ENCODE measurements at places on chromosomes 7 and 10.

- no peak for DNase-seq
These were observed 268.3 kb upstream of the FERD3L start for GRCh38 chr7:19413443-19413965.

GRCh38 chr7:5497295-5498103 is 73.9 kb upstream of the TNRC18 start:
- no peak for DNase-seq

DNA sequence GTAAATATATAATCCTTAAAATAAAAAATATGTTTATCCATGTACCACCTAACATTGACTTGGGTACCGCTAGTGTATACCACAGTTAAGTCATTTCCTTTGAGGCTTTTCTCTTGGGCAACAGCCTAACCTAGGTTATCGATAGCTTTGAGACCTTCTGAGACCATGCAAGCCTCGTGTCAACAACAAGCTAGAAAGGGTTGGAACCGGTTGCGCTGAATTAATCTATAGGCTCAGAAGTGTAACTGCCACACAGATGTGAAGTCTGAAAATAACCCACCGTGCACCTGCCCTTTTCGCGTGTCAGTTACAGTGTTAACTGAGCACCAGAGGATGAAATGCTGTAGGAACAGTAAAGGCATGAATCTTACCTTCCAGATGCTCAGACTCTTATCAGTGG is 59.8 kb downstream of the ARID5B start:
- no peak for DNase-seq

- no peak for DNase-seq
These were observed 70.6 kb downstream of the STEAP1B start for GRCh38 chr7:22429386-22429785.

DNA sequence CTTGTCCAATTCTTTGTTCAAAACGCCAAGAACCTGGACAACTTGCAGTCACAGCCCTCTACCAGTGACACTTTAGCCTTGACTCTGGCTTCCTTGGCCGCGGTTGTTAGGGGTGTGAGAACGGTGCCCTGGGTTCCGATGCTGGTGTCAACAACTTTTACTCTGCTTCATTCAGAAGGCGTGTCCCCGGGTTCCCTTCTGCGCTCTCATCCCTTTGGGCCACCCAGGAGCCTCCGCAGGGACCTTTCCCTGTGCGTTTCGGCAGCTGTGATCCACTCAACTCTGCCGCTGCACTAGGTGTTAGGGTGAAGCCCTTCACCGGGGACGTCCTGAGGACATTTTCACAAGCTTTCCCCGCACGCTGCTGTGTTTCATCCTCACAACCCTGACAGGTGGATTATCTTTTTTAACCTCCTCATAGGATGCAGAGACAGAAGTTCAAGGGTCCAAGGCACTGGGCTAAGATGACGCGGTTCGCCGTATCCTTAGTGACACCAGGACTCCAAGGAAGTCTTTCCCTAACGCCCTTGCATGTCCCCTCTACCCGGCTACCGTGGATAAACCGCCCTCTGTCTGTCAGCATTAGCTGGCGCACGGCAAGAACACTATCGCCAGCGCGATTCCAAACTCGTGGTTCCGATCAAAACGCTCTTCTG is 133.5 kb upstream of the SHH start:
- DNase-seq = no peak

DNA sequence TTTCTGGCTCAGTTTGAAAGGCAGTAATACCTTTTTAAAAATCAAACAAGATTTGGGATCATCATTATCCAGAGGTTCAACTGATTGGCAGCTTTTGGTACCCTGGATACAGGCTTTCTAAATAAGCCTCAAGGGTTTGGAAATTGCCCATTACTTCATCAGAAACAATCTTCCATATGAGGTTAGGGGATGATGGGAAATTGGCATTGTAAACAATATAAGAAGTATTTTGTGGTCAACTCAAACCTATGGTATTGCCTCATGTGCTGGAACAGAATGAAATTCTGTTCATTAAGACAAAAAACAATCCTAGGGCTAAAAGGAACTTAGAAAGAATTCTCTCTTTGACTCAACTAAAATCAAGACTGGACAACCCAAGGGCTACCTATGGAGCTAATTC is 92.6 kb upstream of the HECTD2 start:
- DNase-seq = no peak

DNA sequence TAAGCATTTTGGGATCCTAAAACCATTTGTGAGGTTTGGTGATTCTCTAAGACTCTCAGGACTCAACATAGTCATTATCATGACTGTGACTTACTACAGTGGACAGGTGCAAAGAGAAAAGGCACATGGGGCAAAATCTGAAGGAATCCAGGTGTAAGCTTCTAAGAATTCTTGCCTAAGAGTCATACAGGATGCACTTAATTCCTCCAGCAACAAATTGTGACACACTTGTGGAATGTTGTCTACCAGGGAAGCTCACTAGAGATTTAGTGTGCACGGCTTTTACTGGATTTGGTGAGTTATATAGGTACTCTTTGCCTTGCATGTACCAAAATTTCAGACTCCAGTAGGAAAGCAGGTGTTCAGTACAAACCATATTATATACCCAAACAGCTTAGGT is 47.9 kb downstream of the WAC start:
- no peak for DNase-seq

DNA sequence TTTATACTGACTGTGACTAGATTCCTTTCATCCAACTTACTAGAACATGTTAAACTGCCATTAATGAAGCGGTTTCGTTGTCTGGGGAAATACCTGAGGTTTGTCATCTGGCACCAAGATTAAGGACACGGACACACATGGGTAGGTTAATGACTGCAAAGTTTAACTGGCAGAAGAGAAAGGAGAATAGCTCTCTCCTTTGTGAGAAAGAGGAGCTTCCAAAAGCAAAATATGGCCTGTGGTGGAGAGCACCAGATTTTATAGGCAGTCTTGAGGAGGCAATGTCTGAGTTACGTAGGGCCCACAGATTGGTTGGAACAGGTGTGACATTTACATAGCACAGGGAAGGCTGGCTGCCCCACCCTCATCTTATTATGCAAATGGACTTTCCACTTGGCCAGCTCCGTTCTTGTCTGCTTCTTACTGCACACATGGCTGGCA is 1193.0 kb upstream of the CELF2 start:
- no peak for DNase-seq

DNA sequence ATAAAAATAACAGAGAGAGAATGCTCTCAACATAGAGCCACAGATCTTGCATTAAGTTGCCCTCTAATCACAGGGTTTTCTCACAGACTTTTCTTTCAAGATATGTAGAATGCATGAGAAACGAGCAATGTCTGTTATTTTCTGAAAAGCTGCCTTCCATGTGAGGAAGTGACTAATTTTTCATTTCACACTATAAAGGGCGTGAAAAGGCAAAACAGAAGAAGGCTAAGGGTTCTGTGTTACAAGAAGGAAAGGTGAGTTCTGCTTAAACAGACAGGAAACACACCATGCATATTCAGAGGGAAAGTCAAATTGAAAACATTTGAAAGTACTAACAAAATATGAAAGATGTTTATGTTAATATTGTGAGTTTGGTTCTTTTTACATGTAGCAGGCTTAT is 189.2 kb downstream of the SEMA3D start:
- DNase-seq = no peak

GRCh38 chr10:68828833-68829232 is 1.5 kb downstream of the STOX1 start:
- no peak for DNase-seq

- no peak for DNase-seq
These were observed 1.2 kb upstream of the PAOX start for GRCh38 chr10:133377818-133378250.

DNA sequence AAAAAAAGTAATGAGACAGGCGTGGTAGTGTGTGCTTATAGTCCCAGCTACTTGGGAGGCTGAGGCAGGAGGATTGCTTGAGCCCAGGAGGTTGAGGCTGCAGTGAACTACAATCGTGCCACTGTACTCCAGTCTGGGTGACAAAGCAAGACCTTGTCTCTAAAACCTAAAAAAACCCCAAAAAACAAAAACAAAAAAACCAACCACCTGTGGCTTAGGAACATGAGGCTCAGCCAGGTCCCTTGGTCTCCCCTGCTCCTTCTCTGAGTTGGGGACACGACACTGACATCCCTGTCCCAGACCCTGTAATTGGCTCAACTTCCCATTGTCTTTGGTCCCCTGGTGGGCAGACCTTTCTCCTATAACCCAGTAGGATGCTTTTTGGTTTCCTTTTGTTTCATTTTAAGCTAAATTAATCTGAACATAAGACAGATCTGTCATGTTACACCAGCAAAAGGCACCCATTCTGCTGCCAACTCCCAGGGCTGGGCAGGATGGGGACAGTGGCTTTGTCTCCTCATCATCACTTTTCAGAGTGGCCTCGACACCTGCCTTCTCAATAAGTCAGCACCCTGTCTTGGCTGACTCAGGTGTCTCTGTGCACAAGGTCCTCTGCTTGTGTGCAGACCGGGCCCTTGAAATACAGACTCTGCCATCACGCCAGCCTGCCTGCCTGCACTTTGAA is 74.4 kb downstream of the MYL10 start:
- no peak for DNase-seq

- no peak for DNase-seq
These were observed 3.8 kb downstream of the MACC1 start for GRCh38 chr7:20213378-20213777.

DNA sequence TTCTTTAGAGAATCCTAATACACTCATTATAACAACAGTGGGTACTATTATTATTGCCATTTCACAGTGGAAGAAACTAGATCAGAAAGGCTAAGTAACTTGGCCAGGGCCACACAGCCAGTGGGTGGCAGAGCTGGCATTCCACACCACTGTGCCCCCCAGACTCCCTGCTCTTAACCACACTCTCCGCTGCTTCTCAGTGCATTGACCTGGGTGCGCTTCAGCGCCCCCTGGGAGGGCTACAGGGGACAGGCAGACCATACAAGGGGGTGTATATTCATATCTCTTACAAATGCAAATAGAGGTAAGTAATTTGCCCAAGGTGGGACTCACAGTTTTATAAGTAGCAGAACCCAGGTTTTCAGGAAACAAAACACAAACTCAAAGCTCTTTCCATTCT is 77.0 kb upstream of the NMT2 start:
- peak; percentile 37 for DNase-seq

- DNase-seq = no peak
These were observed 47.9 kb upstream of the ITPRID1 start for GRCh38 chr7:31466036-31466435.

DNA sequence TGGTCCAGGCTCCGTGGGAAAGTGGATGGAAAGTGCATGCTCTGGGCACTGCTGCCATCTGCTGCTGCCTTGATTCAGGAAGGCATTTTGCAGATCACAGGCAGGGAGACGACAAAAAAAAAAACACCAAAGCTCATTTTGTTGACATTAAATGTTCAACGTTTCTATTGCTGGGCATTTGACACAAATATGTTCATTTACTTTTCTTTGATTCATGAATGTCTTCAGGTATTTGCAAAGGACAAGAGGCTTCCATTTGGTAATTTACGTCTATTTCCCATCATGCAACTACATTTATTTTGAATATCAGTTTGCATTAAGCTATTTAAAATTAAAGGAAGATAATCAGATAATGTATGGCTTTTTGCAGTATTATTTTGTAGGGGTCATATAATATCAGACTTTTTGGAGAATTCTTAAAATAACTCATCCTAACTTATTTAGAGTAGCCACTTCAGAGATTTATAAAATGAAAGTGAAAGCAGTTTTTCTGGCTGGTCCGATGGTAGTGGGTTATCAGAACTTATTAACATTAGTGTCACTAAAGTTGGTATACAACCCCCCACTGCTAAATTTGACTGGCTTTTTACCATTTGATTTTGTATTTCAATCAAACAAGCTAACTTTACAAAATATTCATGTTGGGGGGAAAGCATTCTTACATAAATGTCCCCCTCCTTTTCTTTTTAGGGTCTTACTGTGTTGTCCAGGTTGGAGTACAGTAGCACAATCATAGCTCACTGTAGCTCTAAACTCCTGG is 65.3 kb downstream of the PDIA4 start:
- DNase-seq = peak; percentile 81

DNA sequence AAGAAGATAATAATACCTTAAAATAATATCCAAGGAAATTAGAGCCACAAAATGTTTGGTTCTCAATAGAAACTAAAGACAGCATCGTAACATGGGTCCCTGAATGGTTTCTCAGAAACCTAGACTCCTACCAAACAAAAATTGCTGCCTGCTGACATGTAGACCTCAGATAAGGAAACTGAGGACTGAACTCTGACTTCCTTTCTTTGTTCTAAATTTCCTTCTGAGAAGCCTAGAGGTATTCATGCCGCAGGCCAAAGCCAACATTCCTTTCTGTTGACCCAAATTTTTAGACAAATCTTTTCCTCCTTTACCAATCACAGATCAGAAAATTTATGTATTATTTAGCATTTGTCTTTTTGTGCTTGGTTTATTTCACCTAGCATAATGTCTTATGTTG is 816.7 kb upstream of the PHF14 start:
- no peak for DNase-seq

DNA sequence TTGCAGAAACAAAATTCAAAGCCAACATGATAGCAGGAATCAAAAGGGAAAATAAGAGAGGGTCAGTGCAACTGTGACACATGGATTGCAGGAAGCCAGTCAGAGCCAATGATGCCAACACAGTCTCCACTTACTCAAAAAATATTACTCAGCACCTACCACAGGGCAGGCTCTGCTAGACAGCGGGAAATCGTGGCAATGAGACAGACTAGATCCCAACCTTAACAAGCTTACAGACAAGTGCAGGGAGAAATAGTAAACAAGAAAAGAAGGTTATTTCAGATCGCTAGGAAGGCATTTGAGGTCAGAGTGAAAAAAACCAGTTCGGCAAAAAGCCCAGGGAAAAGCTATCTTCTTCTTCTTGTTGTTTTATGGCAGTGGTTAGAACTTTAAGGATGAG is 45.2 kb upstream of the NPFFR1 start:
- no peak for DNase-seq

DNA sequence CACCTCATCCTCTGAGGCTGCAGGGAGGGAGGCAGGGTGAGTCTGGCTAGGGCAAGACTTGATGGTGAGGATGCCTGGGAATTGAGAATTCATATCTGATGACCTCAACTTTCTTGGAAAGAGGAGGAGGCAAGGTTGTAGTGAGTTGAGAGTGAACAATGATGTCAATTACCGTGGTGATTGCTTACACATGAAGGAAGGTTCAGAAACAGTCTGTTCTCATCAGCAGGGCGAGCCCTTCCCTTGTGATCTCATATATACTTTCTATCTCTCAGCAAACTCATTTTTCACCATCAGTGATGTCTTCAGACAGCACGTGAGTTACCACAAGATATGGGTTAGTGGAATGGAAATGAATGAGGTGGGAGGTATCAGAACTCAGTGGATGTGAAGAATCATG is 20.1 kb upstream of the COL13A1 start:
- no peak for DNase-seq
